Activated CD4-positive, CD25-positive, alpha-beta regulatory T cell (primary cell): ENCODE measurements at places on chromosomes 12 and 14.

DNA sequence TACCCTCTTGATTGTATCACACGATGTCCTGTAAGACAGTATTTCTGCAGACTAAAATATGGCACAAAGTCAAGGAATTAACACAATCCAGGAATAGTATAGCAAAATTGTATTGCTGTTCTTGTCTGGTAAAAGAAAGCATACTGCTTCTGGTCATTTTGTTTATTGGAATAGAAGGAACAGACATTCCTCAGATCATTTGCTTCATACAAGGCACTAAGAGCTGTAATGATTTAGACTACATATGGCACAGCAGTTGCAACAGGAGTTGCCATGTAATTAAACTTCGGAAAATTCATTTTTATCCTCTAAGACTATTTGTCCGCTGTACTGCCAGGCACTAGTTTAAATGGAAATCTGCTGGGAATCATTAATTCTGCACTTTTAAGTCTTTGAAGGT lies 7.6 kb upstream of the KERA start:
- no peak for DNase-seq

- no peak for DNase-seq
Measured at GRCh38 chr12:68237619-68238018, 12.0 kb upstream of the IL26 start.

- DNase-seq: no peak
Measured at GRCh38 chr12:44465139-44465538, 411.0 kb downstream of the NELL2 start.

GRCh38 chr12:57614178-57614947 lies 3.1 kb downstream of the ARHGEF25 start:
- no peak for DNase-seq

- no peak for DNase-seq
Measured at GRCh38 chr14:23066855-23067744, 9.8 kb upstream of the CDH24 start.

DNA sequence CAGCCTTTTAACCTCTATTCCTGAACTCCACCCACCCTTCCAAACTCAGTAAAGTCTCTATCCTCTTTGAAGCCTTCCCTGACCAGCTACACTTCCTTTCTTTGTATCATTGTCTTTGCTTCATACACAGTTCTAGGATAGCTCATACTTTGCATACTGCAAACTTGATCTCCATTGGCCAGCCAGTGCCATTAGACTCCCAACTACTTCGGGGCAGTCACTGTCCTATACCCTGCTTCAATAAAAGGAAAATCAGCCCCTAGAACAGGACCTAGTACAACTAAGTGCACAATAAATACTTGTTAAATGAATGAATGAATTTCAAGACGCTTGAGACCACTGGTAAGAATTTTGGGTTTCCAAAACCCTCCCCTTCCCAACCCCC lies 521 bp upstream of the PIP4K2C start:
- DNase-seq: no peak

- no peak for DNase-seq
Measured at GRCh38 chr12:18556161-18556560, 181.7 kb downstream of the PLCZ1 start.

DNA sequence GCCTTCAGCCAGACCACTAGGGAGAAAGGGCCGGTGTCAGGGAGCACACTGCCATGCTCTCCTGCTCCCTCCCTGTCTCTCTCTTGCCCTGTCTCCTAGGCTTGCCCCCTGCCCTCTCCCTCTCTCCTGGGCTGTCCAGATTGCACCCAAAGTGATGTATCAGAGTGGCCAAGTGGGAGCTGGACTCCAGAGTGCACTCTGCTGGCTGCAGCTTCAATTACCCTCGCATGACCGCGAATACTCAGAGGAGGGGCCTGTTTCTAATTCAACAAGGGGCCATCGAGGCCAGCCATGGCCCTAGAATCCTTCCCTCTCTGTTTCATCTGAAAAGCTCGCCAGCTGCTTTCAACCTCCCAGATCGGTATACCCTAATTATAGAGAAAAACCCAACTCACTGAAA lies 206.4 kb upstream of the FKBP4 start:
- DNase-seq: no peak

GRCh38 chr12:67147447-67147846 lies 121.7 kb upstream of the CAND1 start:
- no peak for DNase-seq

GRCh38 chr14:84252706-84253105 lies 1277.2 kb upstream of the FLRT2 start:
- no peak for DNase-seq

- no peak for DNase-seq
Measured at GRCh38 chr12:92676710-92677109, 26.1 kb upstream of the PLEKHG7 start.

- no peak for DNase-seq
Measured at GRCh38 chr12:57066245-57066644, 12.3 kb downstream of the NEMP1 start.

DNA sequence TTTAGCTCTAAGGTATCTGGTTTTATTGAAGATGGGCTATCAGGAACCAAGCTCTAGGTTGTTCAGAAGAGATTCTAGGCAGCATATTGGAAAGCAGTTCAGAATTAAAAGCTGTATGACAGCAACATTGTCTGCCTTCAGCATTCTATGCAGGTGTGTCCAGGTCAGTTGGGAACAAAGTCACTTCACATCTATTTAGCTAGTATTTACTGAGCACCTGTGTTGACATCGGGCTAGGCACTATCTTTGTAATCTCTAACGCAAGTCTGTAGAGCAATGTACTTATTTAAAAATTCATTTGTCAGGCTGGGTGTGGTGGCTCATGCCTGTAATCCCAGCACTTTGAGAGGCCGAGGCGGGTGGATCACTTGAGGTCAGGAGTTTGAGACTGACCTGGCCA lies 6.8 kb upstream of the EID3 start:
- DNase-seq: no peak

- DNase-seq: no peak
Measured at GRCh38 chr12:102910137-102910536, 6.9 kb downstream of the PAH start.

DNA sequence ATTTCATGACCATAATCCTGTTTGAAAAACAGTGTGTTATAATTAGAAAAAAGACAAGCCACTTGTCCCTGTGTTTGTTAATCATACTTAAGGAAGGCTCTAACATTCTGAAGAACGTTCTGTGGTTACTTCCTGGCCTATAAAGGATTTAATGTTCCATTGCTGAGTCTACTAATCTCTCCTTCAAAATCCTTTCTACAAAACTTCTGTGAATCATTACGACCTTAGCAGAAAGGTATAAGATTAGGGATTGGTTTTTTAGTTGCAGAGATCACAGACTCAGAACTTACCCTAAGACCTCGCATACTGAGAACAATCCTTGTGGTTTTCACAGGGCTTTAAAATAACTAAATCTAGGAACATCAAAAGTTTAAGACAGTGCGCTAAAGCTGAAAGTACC lies 48.3 kb downstream of the TMCC3 start:
- DNase-seq: no peak

- DNase-seq: no peak
Measured at GRCh38 chr14:85508863-85509262, 21.1 kb upstream of the FLRT2 start.

DNA sequence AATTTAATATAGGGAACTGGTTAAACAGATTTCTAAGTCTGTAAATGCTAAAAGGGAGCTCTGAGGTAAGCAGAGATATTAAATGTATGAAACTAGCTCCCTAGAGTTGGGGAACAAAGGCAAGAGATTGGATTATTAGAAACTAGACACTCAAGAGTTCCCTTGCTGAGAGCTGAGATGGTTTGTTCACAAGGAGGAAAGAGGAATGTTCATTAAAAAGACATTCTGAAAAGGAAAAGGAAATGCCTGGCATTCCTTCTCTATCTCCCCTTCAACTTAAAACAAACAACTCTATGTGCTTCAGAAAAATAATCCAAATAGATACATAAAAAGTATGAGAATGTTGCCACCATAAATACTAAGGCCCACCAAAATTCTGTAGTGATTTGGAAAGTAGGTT lies 73.7 kb downstream of the GALNT4 start:
- no peak for DNase-seq

DNA sequence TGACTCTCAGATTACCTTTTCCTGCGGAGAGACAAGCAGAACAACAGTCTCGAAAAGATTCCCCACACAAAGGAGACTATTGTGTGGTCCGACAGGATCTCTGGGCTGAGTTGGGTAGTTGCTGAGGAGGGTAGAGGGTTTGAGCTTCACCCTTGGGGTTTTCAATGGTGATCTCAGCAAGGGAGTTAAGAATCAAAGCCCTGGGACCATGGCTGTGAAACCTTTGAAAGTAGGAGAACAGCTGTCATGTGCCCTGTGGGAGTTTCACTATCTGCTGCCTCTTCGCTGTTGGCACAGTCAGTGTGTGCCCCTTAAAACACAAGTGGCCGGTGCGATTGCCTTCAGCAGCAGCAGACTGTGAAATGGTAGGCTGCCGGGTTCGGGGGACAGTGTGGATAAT lies 14.2 kb upstream of the PLEK2 start:
- no peak for DNase-seq

GRCh38 chr12:112568641-112569040 lies 149.9 kb downstream of the PTPN11 start:
- DNase-seq: no peak

DNA sequence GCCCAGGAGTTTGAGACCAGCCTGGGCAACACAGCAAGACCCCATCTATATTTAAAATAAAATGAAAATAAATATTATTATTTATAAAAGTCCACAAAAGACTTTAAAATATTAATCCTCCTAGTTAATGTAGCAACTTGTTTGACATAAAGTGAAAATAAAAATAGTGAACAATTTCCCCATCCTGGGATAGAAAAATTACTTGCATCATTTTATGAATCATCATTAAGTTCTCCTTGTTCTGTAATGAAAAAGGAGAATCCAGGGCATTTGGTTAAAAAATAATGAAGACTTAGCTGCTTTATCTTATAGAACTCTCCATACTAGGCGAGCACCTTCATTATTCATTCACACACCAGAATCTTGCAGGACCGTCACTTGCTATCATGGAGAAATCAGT lies 66.1 kb downstream of the ELK3 start:
- no peak for DNase-seq

GRCh38 chr14:76844223-76844622 lies 18.0 kb downstream of the LRRC74A start:
- peak; percentile 9 for DNase-seq

DNA sequence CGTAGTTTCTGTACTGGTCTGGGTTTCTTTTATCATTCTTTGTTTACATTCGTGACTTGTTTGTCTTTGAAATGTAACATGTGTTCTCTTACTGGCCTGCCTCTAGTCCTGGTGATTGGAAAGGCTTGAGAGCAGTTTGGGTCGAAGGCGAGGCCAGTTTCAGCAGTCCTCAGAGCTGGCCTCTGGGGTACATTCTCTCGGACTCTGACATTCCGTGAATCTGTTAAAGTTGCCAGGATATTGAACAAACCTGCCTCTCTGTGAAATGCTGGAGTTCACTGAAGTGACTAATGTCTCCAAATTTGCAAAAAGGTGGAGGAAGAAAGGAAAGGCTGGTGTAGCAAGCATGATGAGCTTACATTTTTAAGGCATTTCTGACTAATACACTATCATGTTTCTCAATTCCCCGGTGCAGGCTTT lies 1.5 kb downstream of the PLEKHA5 start:
- no peak for DNase-seq

DNA sequence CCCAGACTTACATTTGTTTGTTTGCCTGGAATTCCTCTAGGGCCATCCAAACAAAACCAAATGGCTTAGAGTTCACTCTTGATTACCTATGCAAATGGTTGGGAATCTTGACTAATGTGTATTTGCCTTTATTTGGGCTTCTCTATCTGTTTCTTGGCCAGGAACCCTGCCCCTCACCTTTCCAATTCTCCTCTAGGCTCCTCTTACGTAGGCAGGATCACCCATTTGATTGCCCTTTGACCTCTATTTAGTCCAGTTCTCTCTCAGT lies 123.0 kb upstream of the DYRK2 start:
- DNase-seq: no peak

DNA sequence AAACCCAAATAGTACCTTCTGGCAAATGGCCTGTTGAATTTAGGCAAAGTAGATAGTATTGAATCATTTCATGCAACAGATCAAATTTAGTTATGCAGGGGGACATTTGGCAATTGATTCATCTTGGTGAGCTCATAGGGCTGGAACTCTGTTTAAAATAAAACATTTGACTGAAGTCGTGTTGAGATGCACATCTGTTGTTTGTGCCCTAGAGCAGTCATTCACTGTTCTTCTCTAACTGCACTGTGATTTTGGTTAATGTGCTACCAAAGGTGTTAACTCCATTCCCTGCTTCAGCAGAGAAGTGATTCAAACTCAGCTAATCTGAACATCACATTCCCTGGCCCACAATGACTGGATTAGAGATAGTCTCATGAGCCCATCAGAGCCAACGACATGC lies 44.0 kb upstream of the CSRP2 start:
- no peak for DNase-seq

DNA sequence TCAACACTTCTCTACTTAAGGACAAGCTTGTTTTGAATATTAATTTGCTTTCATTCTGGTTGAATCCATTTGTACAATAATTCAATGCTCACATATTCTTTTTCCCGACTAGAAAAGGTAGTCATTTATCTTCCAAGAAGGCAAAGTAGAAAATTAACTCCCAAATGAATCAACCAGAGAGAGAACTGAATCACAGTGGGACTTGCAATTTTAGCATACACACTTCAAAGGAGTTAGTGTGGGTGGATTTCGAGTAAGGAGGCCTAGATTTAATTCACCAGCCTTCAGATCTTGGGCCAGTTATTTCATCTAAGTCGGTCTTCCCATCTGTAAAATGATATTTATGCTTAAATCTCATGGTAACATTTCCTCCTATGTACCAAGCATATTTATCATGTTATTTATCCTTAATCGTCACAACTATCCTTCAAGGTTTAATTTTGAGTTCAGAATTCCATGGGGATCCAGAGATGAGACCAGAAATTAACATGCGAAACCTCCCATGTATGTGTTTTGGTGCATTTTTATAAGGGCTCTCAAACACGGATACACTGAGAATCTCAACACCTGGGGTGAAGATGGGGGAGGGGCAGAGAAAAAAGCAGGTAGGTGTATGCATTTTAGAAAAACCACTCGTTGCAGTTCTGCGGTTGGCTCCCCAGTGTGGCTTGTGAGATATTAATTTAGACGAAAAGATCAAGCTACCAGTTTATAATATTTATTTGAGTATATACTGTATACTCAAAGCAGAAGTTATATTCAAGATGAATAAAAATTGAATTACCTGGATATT lies 38.9 kb upstream of the IL22 start:
- no peak for DNase-seq
